ENCODE measurements at places on chromosomes 12 and 14.

DNA sequence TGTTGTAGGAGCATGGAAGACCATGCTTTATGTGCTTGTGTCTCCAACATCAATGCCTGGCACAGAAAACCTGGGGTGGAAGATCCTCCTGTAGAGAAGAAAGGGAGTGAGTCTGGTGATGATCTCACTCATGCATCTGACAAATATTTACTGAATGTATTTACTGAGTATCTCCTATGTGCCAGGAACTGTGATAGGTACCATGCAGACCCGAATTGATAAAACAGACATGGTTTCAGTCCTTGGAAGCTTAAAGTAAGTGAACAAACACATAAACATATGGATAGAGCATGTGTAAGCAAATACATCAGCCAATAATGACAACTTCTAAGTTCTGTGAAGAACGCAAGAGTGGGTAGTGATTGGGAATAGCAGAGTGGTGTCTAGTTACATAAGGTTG is 117.0 kb upstream of the CCDC198 start:
- no peak for DNase-seq

DNA sequence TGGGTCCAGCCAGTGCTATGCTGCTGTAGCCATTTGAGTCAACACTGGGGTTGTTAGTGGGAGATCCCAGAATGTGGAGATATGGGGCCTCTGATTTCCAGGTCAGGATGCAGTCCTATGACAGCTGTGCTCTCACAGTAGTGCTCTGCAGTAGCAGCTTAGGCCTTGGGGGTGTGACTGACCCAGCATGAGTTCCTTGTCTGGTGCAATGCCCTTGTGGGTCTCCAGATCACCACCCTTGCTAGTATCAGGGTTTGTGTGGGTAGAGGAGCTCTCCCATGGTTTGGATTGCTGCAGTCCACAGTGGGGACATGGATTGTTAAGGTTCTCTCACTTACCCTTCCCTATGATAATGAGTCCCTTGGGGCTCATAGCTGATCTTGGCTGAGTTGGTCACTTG is 113.7 kb downstream of the RAD51B start:
- DNase-seq: no peak

DNA sequence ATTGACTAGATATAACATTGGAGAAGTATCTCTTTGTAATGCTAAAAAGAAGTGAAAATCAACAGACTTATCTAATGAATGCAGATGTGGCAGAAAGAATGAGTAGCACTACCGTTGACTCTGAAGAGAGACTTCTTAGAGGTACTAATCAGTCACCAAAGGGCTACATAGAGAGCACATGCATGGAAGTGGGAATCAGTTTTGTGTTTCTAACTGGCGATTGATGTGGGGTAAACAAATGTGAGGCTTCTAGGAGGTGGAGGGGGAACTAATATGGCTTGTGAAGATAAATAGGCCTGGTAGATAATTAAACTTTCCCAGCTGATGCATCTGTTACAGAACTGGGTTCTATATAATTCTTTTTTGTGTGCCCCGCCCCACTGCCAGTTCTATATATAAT is 10.5 kb downstream of the COCH start:
- no peak for DNase-seq

DNA sequence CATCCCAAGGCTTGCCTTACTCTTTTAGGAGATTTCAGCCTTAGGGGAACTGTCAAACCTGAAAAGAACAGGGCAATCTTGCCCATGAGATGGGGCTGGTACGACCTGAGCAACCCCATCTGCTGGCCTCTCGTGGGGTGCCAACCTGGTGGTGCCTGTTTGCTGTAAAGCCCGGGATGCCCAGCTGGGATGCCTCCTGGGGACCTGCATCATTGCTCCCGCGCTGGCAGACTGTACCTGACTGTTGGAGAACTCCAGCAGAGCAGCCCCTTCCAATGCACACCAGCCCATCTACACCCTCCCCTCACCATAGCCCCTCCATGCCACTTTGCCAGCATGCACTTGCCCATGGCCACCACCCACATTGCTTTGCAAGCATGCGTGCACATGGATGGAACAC is 335.7 kb downstream of the RPS29 start:
- DNase-seq: no peak

DNA sequence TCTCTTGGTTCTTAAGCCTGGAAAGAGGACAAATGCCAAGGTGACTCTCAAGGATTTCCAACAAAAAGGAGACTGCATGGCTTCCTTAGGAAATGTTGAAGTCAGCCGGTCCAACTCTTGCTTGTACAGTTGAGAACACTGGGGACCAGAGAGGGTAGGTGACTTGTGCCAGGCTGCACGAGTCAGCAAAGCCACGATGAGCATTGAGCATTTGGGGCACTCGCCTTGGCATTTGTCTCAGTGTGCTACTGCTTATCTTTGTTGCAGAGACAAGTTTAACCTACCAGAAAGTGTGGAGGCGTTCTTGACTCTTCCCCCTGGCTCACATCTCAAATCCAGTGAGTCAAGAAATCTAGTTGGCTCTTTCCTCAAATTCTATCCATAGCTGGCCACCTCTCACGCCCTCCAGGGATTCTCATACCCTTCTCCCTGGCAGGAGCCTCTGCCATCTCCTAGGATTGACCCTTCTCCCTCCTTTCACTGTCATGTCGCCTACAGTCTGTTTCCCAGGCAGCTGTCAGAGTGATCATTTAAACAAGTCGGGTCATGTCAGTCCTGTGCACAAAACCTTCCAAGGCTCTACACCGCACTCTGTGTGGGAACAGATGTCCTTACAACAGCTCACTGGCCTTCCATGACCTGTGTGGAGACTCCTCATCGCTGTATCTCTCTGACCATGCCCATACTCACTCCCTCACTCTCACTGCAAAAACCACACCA is 17.2 kb upstream of the KRT83 start:
- DNase-seq: no peak

DNA sequence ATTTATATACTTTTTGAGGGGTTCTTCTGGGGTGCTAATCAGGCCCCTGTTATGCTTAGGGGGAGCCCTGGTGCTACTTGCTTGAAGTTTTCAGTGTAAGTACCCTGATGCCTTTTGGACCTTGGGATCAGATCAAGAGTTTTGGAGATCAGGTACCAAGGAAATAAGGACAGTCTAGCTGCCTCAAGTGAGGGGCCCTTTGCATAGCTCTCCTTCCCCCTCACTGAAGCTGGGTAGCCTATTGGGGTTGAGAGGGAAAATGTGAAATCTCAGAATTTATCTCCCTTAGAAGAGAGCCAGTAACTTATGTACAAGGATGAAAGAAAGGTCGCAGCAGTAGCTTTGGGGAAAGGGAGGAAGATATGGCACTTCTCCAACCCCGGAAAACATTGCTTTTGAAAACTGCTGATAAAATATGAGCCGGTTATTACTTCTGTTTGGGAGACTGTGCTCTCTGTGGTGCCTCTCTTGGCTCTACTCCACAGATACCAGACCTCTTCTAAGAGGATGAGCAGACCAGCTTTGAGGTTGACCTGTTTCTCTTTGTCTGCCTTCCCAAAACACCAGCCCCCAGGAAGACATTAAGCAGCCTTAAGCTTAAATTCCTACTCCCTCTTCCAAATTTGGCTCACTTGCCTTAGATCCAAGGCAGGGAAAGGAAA is 8.8 kb upstream of the AMHR2 start:
- DNase-seq: no peak

DNA sequence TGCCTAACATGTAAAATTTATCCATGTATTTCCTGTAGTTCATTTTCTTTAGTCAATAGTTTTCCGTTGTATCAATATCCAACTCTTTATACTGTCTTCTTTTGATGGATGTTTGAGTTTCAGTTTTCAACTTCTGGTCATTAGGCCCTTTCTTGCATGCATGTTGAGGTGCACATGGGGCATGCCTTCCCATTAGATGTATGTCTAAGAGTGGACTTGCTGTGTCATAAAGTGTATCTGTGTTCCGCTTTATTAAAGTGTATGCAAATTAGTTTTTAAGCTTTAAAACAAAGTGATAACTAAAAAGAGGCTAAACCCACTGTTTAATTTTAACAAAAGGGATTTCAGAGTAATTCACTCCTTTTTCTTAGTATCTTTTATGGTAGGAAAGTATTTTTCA is 441.1 kb downstream of the PCNX1 start:
- no peak for DNase-seq

DNA sequence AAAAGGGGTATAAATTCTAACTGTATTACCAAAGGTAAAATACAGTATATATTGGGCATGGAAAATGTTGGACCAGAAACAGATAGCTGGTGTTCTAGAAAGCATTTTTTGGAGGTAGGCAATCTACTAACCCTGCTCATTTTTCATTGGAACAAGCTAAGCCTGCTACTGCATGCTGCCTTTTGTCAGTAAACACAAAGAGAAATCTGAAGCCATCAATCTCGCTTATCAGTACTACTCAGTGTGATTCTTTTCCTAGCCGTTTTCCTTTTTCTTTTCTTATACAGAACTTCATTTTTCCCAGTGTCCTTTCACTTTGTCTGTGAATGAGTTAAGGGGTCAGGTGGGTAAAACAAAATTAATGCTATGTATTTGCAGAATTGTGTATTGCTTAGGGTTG is 312.3 kb downstream of the NPAS3 start:
- no peak for DNase-seq
